ENCODE measurements at places on chromosomes 5 and 9.
A peak's percentile ranks its signal among the peaks of the same experiment; 100 is the strongest.

GRCh38 chr9:114525513-114525912 lies 20.2 kb upstream of the WHRN start:
- peak; percentile 66 for DNase-seq

DNA sequence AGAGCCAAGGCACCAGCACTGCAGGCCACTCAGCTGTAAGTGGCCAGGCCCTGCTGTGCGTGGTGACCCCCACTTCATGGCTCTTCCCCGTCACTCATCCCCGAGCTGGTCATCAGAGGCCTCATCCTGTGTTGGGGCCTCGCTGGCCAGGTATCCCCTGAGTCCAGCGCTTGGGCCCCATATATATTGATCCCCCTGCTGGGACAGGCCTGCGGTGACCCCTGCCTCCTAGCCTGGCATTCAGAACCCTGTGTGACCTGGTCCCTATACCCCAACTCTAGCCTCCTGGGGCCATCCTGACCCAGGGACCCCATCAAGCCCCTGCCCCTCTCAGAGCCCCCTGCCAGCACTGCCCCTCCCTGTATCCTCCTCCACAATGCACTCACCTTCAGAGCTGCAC lies 12.7 kb downstream of the GBGT1 start:
- DNase-seq = no peak

GRCh38 chr9:118651511-118651910 lies 717.7 kb downstream of the BRINP1 start:
- DNase-seq = no peak

DNA sequence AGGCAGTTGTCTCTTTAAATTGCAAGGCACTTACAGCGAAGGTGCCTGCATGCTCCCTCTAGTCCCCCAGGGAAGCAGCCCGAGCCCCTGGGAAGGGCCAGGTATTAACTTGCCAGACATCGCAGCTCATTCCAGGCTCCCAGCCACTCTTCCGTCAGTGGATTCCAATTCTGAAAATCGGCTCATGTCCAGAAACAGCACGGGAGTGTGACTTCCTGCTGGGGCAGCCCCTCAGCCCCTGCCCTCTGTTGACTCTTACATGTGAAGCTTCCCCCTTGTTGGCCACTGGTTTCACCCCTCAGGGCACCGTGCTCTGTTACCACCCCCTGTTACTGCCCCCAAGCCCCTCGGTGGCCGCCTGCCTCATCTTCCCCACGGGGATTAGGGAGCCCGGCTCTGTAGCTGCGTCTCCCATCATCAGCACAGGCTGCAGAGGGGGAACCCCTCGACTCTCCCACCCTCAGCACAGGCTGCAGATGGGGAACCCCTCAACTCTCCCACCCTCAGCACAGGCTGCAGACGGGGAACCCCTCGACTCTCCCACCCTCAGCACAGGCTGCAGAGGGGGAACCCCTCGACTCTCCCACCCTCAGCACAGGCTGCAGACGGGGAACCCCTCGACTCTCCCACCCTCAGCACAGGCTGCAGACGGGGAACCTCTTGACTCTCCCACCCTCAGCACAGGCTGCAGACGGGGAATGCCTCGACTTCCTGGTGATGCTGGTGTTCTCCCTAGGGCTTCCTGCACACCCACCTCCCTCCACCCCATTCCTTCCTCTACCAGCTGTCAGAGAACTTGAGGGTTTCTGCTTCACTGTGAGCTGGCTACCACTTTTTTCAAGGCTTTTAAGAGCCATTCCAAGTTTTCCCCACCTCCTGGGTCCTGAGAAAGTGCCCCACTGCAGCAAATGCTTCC lies 11.1 kb upstream of the CACNA1B start:
- DNase-seq = no peak

GRCh38 chr9:137672907-137673791 lies 54.3 kb downstream of the EHMT1 start:
- DNase-seq = no peak

DNA sequence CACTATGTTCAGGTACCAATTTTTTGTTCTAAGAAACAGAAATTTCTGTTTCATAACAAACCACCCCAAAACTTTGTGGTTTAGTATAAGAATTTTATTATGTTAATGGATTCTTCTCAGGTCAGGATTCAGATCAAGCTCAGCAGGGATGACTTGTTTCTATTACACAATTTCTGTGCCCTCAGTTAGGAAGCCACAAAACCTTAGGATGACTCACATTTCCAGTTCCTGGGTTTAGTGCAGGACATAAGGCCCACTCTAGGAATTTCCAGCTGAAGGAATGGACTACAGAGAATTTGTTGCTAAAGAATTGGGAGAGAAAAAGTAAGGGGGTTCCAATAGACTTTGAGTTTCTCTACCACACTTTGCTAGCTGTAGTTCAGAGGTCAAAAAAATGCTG lies 629.3 kb downstream of the ANXA1 start:
- no peak for DNase-seq

- DNase-seq = no peak
Measured at GRCh38 chr9:134472256-134472655, 146.0 kb downstream of the RXRA start.

GRCh38 chr9:83536332-83536731 lies 1.9 kb downstream of the FRMD3 start:
- DNase-seq = no peak

GRCh38 chr9:89743573-89744254 lies 138.9 kb downstream of the GADD45G start:
- no peak for DNase-seq

DNA sequence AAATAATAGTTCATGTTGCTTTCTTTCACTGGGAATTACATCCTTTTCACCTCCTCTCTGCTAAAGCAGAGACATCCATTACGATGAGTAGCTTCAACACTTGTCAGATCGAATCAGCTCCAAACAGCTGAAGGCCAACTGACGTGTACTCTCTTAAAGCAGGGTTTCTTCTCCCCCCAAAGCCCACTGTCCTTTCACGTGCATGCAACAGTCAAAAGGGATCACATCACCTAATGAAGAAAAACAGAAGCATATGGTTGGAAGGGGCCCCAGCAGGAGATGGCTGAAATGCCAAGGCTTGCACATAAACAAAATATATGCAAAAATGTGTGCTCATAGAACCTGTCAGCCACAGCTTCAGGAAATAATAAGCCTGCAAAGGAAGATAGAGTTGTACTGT lies 421.6 kb downstream of the ANXA1 start:
- no peak for DNase-seq

DNA sequence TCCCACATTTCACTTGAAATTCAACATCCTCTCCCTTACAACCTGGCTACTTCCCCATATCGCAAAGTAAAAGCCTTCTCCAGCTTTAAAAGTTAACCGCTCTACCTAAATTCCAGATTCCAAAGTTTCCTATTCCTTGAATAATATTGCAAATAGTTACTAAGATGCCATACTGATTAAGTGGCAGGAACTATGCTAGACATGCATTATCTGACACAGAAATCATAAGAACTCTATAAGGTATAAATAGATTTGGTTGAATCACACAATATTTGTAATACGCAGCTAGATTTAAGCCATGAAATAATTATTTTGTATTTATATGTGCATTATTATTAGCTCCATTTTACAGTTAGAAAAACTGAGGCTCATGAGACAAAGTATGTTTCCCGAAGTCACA lies 92.8 kb downstream of the NFIB start:
- DNase-seq = peak; percentile 47

DNA sequence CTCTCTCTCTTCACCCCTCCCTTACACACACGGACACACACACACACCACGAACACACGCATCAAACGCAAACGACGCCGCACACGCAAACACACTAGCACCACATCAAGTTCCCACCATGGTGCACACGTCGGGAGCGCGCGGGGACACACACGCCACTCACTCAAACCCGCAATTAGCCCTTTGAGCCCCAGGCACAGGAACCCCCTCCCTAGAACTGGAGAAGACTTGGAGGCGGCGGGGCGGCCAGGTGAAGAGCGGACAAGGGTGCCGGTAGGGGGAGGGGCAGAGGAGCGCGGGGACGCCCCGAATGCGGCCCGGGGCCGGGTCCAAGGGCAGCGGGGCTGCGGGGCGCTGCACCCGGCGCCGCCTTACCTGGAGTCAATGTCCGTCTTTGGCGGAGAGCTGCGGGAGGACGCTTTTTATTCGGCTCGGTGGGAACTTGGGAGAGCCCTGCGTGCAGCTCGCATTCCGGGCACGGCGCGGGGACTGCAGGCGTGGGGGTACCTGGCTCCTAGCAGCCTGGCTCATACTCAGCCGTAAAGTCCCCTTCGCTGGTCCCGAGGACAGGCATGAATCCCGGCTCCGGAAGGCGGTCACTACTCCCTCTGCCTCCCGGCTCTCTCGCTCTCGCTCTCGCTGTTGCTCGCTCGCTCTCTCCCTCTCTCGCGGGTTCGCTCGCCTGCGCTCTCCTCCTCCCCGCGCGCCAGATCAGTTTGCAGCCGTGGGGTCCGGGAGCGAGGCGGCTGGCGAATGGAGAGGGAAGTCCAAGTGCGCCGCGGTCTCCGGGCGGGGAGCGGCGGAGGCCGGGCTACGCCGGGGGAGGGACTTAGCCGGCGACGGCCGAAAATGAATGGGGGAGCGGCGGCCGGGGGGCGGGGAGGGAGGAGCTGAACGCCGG lies at the start of gene BRINP1:
BRINP1 (minus strand) TSS at position 755 of the 901 bp plus-strand sequence. CDS start 56,080 bp downstream, outside the sequence.
- DNase-seq = no peak

GRCh38 chr5:32047056-32047455 lies 127.1 kb downstream of the GOLPH3 start:
- DNase-seq = no peak

GRCh38 chr5:59893429-59894227 lies at the start of gene PDE4D:
Gene PDE4D (minus strand): TSS chr5:59893726.
- DNase-seq = no peak

DNA sequence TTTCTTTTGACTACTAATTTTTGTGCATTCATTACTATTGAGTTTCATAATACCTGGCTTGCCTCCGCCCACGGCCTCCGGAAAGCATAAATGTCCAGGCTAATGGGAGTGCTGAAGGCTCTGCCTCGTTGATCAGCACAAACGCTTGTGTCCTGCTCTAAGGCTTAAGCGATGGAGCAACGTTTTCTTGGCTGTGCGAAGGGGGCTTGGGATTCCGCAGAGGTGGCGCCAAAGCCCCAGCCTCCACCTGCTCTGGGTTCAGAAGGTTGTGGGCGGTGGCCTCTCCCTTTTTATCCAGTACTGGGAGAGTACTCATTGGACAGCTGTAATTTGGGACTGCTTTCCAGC lies 19.7 kb downstream of the ANXA2R start:
- no peak for DNase-seq

GRCh38 chr5:175032013-175032412 lies 307.6 kb downstream of the MSX2 start:
- DNase-seq = no peak

- DNase-seq = peak; percentile 33
Measured at GRCh38 chr5:110288766-110289511, 437.5 kb downstream of the TMEM232 start.

GRCh38 chr9:115106001-115106400 lies 12.0 kb downstream of the TNC start:
- no peak for DNase-seq

DNA sequence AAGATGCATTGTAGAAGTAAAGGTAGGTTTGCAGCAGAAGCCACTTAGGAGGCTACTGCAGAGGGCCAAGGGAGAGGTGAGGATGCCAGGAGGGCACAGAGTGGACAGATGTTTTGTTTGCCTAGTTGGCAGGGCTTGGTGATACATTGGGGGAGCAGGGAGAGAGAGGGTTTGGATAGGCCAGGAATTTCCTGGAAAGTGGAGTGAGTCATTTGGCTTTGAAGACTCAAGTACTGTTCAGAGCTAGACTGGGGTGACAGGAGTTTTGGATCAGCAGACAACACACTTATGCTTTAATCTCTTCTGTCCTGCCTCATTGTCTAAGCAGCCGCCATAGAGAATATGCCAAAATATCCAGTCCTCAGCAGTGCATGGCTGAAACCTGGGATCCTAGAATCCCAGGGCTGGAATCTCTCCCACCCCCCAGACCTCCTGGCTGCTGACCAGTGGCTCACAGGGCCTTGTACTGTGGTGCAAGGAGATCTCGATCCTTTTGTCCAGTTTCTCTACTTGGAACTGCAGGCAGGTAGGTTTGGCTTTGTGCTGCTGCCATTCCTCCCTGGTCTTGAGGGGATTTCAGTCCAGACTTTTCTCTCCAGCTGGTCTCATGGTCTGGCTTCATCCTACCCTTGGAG lies 11.0 kb downstream of the TMEM268 start:
- DNase-seq = peak; percentile 40

GRCh38 chr5:38994324-38994927 lies 79.8 kb downstream of the RICTOR start:
- DNase-seq = no peak

DNA sequence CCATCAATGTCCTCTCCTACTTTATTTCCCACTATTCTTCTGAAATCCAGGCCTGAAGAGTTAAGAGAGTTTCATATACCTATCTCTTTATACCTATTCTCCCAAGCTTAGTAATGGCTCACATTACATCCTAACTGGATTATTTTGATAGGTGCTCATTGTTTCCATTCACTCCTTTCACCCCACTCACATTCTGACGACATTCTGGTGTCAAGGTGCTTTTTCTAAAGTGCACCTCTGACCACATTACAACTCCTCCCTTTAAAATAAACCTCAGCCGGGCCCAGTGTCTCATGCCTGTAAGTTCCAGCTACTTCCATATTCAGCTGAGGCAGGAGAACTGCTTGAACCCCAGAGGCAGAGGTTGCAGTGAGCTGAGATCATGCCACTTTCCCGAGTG lies 417.1 kb downstream of the BNC2 start:
- DNase-seq = no peak

DNA sequence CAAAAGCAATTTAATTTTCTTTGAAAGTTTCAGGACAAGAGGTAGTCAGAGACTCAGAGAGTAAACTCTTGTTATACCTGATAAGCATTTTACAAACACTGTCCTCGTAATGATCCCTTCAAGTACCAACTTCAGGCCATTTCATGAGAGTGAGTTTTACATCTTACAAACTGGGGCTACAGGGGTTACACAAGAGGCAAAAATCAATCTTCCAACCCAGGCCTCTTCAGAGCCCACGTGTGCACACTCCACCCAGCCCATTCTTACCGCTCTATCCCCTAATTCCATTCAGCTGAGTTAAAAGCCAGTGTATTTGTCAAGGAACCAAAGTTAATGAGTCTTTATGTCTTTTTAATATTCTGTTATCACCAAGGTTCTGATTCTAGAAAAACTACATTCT lies 46.5 kb downstream of the PSMB7 start:
- no peak for DNase-seq

DNA sequence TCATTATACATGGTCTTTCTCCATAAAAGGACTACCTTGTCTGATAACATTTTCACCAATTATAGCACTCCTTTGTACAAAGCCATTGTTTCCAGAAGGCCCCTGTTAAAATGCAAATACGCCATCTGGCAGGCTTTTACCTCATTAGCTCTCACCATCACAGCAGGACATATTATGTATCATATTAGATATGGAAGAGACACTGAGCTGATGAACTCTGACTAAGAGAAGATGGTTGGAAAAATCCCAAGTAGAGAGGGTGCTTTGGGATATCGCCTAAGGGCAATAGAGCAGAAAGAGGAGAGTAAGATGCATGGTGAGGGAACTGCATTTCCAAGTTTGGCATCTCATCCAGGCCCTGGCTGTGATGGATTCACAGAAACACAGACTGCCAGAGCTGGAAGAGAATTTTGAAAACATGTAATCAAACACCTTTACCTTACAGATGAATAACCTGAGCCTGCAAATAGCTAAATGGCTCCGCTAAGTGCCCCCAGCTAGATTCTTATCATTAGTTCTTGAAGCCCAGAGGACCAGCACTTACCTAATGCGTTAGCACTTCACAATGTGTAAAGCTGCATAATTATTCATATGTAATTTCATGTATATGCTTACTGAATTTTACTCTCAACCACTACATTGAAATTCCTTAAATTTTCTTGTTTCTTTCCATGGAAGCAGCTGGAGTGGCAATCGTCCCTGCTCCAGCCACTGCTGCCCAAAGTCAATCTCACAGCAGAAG lies 393.6 kb upstream of the IZUMO3 start:
- DNase-seq = no peak
